ENCODE measurements at places on chromosomes 6 and 20.

- DNase-seq, result no peak
These were observed 15.2 kb downstream of the EIF2S2 start for GRCh38 chr20:34096699-34097444.

- DNase-seq, result no peak
These were observed 14.0 kb downstream of the TRDN start for GRCh38 chr6:123622780-123623179.

GRCh38 chr20:44552050-44552449 lies 30.2 kb upstream of the SERINC3 start:
- no peak for DNase-seq

GRCh38 chr6:124679387-124679786 lies 282.9 kb upstream of the RNF217 start:
- DNase-seq, result no peak

DNA sequence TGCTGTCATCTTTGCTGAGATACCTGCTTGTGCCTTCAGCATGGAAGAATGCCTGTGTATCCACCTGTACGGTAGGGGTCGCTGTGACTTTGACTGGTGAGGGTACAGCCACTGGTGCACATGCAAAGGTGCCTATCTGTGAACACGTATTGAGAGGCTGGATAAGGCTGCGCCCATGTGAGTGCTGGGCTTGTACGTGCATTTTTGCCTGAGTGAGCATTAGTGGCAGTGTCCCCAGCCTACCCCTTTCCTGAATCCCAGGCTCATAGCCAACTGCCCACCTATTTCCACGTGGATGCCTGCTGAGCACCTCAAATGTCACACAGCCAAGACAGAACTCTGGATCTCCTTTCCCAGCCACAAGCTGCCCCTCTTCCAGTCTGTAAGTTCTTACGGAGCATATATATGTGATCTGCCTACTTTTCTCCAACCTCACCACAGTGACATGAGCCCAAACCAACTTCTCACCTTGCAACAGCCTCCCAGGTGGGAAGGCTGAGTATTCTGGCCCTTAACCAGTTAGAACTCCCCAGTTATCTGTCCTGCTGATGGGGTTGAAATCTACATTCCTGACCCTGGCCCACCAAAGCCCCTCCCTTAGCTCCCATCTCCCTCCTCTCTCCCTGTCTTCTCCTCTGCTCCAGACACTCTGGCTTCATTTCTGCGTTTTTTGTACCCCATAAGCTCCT lies 1.1 kb upstream of the SLC2A10 start:
- DNase-seq, result no peak

GRCh38 chr6:43831191-43831590 lies 61.2 kb downstream of the VEGFA start:
- DNase-seq, result no peak

GRCh38 chr20:32670773-32671455 lies 2.8 kb downstream of the C20orf203 start:
- DNase-seq, result peak; percentile 68

GRCh38 chr6:31576897-31577578 lies 1.7 kb downstream of the TNF start:
- no peak for DNase-seq

GRCh38 chr6:29946223-29947076 lies 4.1 kb downstream of the HLA-A start:
- no peak for DNase-seq

- DNase-seq, result no peak
These were observed 3.6 kb upstream of the CEBPB start for GRCh38 chr20:50186987-50187402.

GRCh38 chr20:46150943-46151342 lies 32.8 kb downstream of the CD40 start:
- no peak for DNase-seq

GRCh38 chr6:53524455-53524815 lies 20.5 kb downstream of the GCLC start:
- DNase-seq, result peak; percentile 39

- DNase-seq, result no peak
These were observed 276.5 kb upstream of the FOXQ1 start for GRCh38 chr6:1035401-1035800.

- no peak for DNase-seq
These were observed 329.6 kb upstream of the RSPO3 start for GRCh38 chr6:126788861-126789365.

DNA sequence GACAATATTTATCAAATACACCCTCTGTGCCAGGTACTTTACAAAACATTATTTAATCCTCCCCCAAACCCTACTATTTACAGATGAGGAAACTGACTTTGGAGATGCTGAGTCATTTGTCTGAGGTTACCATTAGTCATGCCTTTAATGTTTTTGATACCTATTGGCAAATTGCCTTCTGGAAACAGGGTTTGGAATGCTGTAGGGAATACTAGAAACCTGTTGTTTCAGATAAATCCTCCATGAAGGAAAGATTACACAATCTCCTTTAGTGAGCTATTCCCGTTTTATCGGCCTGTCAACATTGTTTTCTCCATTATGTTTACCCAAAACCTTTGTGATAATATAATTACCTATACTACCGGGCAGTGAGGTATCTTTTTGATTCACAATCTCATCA lies 93.6 kb upstream of the ADGRF1 start:
- DNase-seq, result peak; percentile 93

DNA sequence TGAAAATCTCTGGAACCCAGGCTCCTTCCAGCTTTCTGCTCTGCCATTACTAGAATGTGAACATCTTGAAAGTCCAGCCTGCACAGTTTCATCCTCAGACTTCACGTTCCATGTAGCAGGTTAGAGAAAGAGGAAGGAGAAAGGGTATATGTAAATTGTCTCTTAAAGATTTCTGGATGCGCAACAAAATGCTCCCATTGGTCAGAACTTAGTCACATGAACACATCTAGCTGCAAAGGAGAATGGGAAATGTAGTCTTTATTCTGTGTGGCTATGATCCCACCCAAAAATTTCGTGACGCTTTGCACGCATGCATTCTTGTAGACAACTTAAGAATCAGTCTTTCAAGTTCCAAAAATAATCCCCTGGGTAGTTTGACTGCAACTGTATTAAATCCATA lies 46.4 kb upstream of the CHD6 start:
- peak; percentile 8 for DNase-seq

GRCh38 chr6:41577356-41578216 lies 31.4 kb downstream of the FOXP4 start:
- no peak for DNase-seq

- DNase-seq, result no peak
These were observed 4.8 kb downstream of the MUC21 start for GRCh38 chr6:30988209-30988825.

DNA sequence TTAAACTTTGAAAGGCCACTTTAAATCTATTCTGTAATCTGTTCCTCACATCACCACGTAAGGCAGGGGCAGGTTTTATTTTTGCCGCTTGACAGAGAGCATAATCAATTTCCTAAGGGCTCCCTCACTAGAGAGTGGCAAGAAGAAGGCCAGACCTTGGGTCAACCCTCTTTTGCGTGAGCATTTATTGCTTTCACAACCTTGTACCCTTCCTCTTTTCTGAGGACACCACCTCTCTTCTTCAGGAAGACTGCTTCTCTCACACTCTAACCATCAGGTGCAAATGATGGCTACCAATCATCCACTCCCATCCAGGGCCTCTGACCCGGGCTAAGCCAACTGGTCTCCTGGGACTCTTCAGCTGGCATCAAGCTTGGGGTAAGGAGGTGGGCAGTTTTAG lies 25.2 kb upstream of the QKI start:
- DNase-seq, result no peak

DNA sequence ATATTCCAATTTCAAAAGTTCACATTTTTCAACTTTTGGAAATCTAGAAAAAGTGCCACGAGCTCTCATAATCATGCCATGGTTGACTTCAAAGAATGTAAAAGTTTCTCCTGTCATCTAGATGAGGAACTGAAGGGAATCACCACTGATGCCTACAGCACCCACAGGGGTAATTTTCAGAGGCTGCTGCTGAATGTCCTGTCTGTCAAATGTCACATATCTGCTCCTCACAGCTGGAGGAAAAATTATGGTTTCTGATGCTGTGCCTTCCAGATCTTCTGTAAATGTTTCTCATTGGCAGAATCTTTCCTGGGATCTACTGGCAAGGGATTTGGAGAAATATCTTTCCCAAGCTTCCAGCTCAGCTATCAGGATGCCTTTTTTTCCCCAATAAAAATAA lies 32.5 kb upstream of the TRERF1 start:
- DNase-seq, result no peak

DNA sequence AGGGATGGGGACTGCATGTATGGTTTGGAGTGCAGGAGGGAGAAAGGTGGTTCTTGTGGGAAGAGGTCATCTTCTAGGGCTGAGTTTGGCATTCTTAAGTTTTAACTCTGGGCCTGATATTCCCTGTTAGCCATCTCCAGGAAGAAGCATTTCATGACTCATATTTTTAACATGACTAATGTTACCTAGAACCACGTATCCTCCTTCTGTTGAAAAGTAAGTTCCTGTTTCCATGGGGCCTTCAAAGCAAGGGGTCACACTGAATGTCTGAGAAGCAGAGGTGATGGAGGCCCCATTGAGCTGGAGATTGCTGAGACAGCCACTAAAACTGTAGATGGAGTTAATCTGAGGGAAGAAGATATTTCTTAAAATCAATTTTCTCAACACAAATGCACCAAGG lies 30.2 kb downstream of the FAM229B start:
- DNase-seq, result peak; percentile 57

- no peak for DNase-seq
These were observed 84.7 kb upstream of the GJE1 start for GRCh38 chr6:142047934-142048592.

DNA sequence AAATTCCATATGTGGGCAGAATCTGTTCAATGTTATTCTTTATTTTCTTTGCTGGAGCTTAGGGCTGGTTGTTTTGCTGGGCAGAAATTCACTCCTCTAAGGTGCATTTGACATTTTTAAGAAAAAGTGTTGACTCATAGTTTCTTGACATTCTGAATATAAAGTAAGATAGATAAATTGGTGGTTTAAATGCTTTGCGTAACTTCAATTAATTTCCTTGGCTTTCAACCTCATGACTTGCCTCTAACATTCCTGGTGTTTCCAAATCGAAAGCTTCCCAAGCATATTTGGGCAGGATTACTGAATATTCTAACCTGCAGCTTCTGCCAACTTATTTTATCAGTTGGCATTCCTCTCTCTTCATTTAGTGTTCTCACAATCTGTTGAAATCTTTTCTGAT lies 718.7 kb upstream of the ADGRB3 start:
- DNase-seq, result peak; percentile 26

GRCh38 chr6:101404775-101405174 lies 11.3 kb downstream of the GRIK2 start:
- no peak for DNase-seq

GRCh38 chr20:3739054-3739925 lies 6.8 kb downstream of the HSPA12B start:
- DNase-seq, result no peak

- no peak for DNase-seq
These were observed 24.4 kb downstream of the ANGPT4 start for GRCh38 chr20:891706-892080.

DNA sequence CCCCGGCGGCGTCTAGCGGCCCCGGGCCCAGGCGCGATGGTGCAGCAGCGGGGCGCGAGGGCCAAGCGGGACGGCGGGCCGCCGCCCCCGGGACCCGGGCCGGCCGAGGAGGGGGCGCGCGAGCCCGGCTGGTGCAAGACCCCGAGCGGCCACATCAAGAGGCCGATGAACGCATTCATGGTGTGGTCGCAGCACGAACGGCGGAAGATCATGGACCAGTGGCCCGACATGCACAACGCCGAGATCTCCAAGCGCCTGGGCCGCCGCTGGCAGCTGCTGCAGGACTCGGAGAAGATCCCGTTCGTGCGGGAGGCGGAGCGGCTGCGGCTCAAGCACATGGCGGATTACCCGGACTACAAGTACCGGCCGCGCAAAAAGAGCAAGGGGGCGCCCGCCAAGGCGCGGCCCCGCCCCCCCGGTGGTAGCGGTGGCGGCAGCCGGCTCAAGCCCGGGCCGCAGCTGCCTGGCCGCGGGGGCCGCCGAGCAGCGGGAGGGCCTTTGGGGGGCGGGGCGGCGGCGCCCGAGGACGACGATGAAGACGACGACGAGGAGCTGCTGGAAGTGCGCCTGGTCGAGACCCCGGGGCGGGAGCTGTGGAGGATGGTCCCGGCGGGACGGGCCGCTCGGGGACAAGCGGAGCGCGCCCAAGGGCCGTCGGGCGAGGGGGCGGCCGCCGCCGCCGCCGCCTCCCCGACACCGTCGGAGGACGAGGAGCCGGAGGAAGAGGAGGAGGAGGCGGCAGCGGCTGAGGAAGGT lies 715 bp downstream of the SOX12 start:
- peak; percentile 64 for DNase-seq

DNA sequence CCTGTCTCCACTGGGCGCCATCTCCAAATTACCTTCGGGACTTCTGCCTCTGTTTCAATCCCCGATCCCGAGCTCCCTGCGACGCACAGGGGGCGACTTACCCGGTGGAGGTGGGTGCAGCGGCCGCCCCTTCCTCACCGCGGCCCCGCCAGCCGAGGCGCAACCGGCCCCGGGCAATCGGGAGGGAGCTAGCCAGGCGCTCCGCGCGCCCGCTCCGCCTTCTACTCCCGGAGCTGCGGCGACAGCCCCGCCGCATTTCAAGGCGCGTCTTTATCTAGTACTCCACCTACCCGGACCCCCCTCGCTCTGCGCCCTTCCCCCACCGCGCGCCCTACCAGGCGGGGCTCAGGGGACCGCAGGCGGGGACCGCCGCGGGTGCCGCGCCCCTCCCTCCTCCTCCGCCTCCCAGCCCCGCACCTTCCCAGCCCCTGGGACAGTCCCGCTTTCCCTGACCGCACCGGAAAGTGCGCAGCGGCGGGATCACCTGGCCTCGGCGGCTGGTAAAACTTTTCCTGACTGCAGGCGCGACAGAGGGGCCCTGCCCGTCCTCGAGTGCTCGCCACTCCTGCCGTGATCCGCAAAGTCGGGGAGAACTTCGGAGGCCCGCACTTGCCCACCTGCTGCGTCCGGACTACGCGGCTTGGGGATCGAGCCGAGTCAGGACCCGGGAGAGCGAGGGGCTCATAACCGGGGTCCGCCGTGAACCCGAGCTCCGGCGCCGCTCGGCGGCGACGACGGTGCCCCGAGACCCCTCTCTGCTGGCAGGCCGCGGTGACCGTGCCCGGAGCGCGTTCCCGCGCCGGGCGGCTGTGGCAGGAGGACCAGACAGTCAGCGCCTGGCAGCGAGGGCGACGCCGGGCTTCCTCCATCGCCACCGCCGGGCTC lies 8.0 kb upstream of the NKX2-2 start:
- no peak for DNase-seq

DNA sequence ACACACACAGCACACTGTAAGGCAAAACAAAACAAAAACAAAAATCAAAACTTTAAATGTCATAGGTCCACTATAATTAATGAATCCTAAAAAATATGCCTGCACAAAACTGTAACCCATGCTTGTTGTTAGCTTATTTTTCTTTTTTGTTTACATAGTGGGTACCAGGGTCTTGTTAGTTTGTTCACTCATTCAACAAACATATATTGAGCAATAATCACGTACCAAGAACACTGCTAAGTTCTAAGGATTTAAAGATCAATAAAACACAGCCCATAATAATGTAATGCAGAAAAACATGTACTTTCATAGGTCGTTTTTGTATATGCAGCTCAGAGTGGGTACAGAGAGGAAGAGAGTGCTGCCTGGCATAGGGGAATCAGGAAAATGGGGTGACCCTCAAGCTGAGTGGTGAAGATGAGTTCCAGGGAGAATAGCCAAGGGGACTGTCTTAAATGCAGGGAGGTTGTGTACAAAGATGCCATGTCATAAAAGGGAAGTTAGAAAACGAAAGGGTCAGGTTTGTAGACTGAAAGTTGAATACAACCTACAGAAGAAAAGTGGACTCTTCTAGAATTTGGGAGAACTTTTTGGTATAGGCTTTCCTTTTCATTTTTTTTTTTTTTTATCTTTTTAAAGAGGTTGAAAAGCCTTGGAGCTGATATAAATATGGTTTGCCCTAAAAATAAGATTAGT lies 113.3 kb upstream of the TBX18 start:
- no peak for DNase-seq

GRCh38 chr20:51766994-51767866 lies 960 bp downstream of the ATP9A start:
- no peak for DNase-seq

All from LHCN-M2 (cell line).